ENCODE measurements at places on chromosomes 1 and 21. TPM values are rescaled to one million over a fixed set of nuclear protein-coding genes. Genes with fewer than 3 reads are reported as not detected.

Gene KPRP
- total RNA-seq: not detected

Gene PER3
- 16.2 TPM for total RNA-seq

Gene MMEL1
- total RNA-seq: 2.6 TPM

Gene CCDC24
- total RNA-seq: 2.8 TPM

Gene ERICH3
- 0.79 TPM for total RNA-seq

Gene TTC3
- total RNA-seq: 670 TPM

Gene ATP6V1G3
- total RNA-seq: not detected

Gene TFF1
- not detected for total RNA-seq

Gene SPRR5
- total RNA-seq: not detected

Gene ASPM
- 48.5 TPM for total RNA-seq

Gene GJB4
- total RNA-seq: 0.69 TPM

Gene CD247
- total RNA-seq: 1.3 TPM

Gene OR2L3
- total RNA-seq: not detected

Gene WNT9A
- total RNA-seq: 2.7 TPM

Gene C1orf87
- total RNA-seq: not detected

Gene RNF223
- total RNA-seq: 2.7 TPM

Gene PTPN22
- total RNA-seq: 2.3 TPM

Gene SH2D5
- total RNA-seq: not detected

Gene ITLN1
- total RNA-seq: 3.4 TPM

Gene EPHX1
- 18.1 TPM for total RNA-seq

Gene RAD54L
- 2.6 TPM for total RNA-seq

Gene CCDC18
- 16.7 TPM for total RNA-seq

Gene TNFRSF1B
- total RNA-seq: 11.7 TPM

Gene SLC1A7
- not detected for total RNA-seq

Gene ATP1A4
- 8.3 TPM for total RNA-seq

Gene RRP1
- total RNA-seq: 12.3 TPM

Gene YOD1
- total RNA-seq: 18.1 TPM

Gene FAM72C
- 0.53 TPM for total RNA-seq

Gene SMIM12
- 9.7 TPM for total RNA-seq

Gene C4BPA
- total RNA-seq: 0.95 TPM

Gene PLA2G2F
- 1.3 TPM for total RNA-seq

Gene MTX1
- total RNA-seq: 13.6 TPM

Gene C1orf174
- total RNA-seq: 24.5 TPM

Gene HMGCS2
- 11.6 TPM for total RNA-seq

Gene KCNK1
- total RNA-seq: 7.2 TPM

Gene TMCC2
- 4.4 TPM for total RNA-seq

Gene OLFML3
- 206 TPM for total RNA-seq

Gene AKIRIN1
- 35.2 TPM for total RNA-seq

Measured in urinary bladder (tissue), 4 donors.